Osteocyte (in vitro differentiated cells): ENCODE measurements at places on chromosomes 2 and 18. TPM values are rescaled to one million over a fixed set of nuclear protein-coding genes. Genes with fewer than 3 reads are reported as not detected.

DNA sequence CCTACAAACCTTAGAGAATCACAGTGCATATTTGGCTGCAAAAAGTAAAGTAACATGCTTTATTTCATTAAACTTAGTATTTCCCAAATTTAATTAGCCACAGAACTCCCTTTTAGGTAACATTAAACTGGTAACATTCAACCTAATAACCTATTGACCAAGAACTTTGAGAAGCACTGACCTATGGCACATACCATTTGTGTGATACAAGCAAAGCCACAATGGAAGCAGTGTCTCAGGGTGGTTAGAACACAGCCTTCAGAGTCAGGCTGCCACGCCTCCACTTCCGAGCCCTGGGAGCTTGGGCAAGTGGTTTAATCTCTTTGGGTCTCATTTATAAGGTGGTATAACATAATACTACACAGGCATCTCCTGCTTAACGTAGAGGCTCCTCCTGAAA, 301.4 kb downstream of the PDE11A start:
- peaks cover 22% of the 10 kb centered on the region for H3K27me3 ChIP-seq
- H3K27ac ChIP-seq = no peak overlapping the region
- no peak overlapping the region for H3K4me3 ChIP-seq
- DNase-seq = no peak

DNA sequence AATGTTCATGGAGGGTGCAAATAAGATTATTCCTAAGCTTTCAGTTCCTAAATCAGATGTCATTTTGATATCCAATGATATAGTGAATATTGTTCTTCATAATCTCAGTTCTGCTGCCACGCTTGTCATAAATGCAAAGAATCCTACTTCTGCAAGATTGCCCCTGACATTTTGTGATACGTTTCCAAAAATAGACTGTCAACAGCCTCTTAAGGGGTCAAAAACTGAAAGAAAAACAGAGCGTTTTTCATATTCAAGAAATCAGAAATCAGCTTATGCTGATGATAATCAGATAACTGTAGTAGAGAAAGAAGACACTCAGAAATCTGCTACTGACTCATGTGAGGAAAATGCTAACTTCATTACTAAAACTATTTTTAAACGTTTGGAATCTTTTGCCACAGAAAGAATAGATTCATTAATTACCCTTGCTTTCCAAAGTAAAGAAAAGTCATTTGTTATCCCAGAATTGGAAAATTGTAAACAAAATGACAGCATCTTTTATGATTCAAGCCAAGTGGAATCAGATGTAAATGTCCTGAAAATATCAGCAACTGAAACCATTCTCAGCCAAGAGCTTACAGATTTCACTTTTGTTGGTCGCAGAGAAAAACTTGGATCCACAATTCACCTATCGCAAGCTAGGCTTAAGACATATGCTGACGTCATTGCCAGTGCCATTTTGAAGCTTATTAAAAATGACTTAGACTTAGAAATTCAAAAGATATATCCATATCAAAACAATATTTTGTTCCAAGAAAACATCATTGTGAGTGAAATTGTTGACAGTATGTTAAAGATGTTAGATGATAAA, 55.1 kb downstream of the FSIP2 start:
- H3K27ac ChIP-seq = no peak overlapping the region
- H3K36me3 ChIP-seq = peaks cover 16% of the 10 kb centered on the region
- H3K4me1 ChIP-seq = no peaks in the 10 kb centered on the region

DNA sequence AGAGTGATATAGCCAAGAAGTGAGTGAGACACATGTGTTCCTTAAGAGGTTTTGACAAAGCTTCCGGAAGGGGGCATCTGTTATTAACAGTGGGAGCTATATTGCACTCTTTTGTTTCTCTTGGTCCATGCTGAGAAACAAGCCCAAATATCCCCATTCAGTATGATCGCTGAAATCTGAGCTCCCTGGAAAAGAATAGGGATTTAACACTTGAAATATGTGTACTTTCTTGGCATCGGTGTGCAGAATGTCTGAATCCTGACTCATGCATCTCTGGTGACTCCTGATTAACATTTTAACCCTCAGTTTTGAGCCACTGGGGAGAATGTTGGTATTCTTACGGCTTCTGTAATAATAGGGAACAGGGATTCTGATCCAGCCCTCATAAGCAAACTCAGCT, 448.1 kb downstream of the TSN start:
- H3K36me3 ChIP-seq = no peaks in the 10 kb centered on the region
- H3K27me3 ChIP-seq = no peaks in the 10 kb centered on the region
- no peak overlapping the region for H3K4me3 ChIP-seq
- no peak for DNase-seq

- peaks cover 36% of the 10 kb centered on the region for H3K27me3 ChIP-seq
- no peaks in the 10 kb centered on the region for H3K36me3 ChIP-seq
- H3K4me3 ChIP-seq = no peak overlapping the region
- no peaks in the 10 kb centered on the region for H3K4me1 ChIP-seq
Observed at GRCh38 chr2:11065833-11066485, 89.3 kb upstream of the SLC66A3 start.

- H3K27ac ChIP-seq = no peak overlapping the region
- no peaks in the 10 kb centered on the region for H3K4me1 ChIP-seq
- H3K4me3 ChIP-seq = no peak overlapping the region
- H3K36me3 ChIP-seq = no peaks in the 10 kb centered on the region
Observed at GRCh38 chr2:95310216-95310615, 13.1 kb downstream of the KCNIP3 start.

- peaks cover 9% of the 10 kb centered on the region for H3K4me1 ChIP-seq
- H3K27ac ChIP-seq = no peak overlapping the region
- no peak for DNase-seq
- peaks cover 2% of the 10 kb centered on the region for H3K36me3 ChIP-seq
- peaks cover 9% of the 10 kb centered on the region for H3K27me3 ChIP-seq
- no peak overlapping the region for H3K4me3 ChIP-seq
Observed at GRCh38 chr2:174529916-174530315, 43.1 kb upstream of the GPR155 start.

- H3K36me3 ChIP-seq = no peaks in the 10 kb centered on the region
- no peak for DNase-seq
- H3K4me3 ChIP-seq = no peak overlapping the region
Observed at GRCh38 chr18:47206945-47207637, 30.9 kb upstream of the IER3IP1 start.

- H3K4me1 ChIP-seq = peaks cover 5% of the 10 kb centered on the region
- H3K4me3 ChIP-seq = peak overlapping the region; percentile 63
- DNase-seq = no peak
- peaks cover 38% of the 10 kb centered on the region for H3K27me3 ChIP-seq
- H3K27ac ChIP-seq = no peak overlapping the region
Observed at GRCh38 chr18:50297621-50298442, 10.3 kb upstream of the CXXC1 start.

- DNase-seq = no peak
- peaks cover 59% of the 10 kb centered on the region for H3K27me3 ChIP-seq
- no peak overlapping the region for H3K27ac ChIP-seq
- H3K4me1 ChIP-seq = no peaks in the 10 kb centered on the region
- H3K36me3 ChIP-seq = no peaks in the 10 kb centered on the region
Observed at GRCh38 chr2:218129458-218130135, 3.8 kb downstream of the CXCR2 start.

DNA sequence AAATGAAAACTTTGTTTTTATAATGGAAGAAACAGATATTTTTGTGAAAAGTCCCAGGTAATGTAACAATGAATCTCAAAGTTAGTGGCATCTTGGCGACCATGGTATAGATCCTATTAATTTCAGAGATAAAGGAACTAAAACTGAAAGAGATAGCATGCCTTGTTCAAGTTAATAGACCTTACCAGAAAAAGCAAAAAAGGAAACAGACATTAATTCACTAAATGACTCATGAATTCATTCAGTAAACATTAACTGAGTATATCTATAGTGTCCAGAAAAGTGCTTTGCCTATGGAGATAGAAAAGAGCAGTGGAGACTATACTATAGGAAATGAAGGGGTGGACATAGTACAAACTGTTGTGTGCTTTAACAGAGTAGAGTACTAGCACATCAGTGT, 763.3 kb downstream of the TRIB2 start:
- H3K4me3 ChIP-seq = no peak overlapping the region
- H3K36me3 ChIP-seq = no peaks in the 10 kb centered on the region
- no peaks in the 10 kb centered on the region for H3K27me3 ChIP-seq

DNA sequence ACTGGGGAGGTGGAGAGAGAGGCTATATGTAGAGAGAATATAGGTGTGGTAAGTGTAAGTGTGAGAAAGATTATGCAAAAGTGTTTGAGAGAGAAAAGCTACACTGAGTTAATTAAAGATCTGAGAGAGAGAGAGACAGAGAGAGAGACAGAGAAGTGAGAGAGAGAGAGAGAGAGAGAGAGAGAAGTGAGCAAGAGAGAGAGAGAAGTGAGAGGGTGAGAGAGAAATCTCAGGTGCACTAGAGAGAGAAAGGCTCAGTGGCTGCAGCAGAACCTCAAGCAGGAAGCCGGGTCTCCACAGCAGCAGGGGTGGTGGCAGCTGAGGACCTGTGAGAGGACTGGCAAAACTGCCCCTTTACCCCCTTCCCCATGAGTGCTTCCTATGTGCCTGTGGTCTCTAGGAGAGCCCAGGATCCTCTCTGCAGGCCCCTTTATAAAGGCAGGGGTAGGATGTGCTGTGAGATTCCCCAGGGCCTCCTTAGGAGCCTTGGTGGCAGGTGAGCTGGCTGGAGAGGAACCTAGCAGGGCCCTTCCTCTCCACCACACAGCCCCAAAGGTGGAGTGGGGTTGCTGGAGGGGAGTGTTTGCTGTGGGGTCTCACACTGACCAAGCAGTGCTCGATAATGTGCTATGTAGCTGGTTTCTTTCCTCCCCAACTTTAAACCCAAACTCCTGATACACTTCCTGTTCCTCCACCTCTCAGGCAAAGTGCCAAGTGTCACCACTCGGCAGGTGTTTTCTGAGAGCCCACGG, 52.6 kb downstream of the SLC4A5 start:
- DNase-seq = no peak
- H3K27ac ChIP-seq = no peak overlapping the region
- H3K4me1 ChIP-seq = peaks cover 5% of the 10 kb centered on the region
- H3K27me3 ChIP-seq = peaks cover 8% of the 10 kb centered on the region
- H3K36me3 ChIP-seq = no peaks in the 10 kb centered on the region
- H3K4me3 ChIP-seq = no peak overlapping the region

DNA sequence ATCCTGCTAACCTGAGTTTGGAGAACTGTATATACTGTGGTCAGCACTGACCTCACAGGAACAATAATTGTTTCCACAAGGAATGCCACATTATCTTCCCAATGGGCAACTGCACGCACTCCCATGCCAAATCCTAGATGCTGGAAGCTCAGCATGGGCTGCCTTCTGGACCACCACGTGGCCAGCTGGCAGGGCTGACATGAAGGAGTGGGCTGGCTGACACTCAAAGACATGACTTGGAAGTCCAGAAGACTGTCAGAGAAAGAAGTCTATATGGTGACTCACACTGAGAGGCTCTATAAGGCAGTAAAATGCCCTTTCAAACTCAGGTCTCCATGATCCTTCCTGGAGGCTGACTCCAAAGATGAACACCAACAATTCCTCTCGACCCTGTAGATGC, 98.4 kb upstream of the RNF152 start:
- no peaks in the 10 kb centered on the region for H3K27me3 ChIP-seq
- no peak for DNase-seq
- H3K4me1 ChIP-seq = peaks cover 71% of the 10 kb centered on the region
- peaks cover 1% of the 10 kb centered on the region for H3K36me3 ChIP-seq
- H3K4me3 ChIP-seq = no peak overlapping the region
- peak overlapping the region; percentile 90 for H3K27ac ChIP-seq

DNA sequence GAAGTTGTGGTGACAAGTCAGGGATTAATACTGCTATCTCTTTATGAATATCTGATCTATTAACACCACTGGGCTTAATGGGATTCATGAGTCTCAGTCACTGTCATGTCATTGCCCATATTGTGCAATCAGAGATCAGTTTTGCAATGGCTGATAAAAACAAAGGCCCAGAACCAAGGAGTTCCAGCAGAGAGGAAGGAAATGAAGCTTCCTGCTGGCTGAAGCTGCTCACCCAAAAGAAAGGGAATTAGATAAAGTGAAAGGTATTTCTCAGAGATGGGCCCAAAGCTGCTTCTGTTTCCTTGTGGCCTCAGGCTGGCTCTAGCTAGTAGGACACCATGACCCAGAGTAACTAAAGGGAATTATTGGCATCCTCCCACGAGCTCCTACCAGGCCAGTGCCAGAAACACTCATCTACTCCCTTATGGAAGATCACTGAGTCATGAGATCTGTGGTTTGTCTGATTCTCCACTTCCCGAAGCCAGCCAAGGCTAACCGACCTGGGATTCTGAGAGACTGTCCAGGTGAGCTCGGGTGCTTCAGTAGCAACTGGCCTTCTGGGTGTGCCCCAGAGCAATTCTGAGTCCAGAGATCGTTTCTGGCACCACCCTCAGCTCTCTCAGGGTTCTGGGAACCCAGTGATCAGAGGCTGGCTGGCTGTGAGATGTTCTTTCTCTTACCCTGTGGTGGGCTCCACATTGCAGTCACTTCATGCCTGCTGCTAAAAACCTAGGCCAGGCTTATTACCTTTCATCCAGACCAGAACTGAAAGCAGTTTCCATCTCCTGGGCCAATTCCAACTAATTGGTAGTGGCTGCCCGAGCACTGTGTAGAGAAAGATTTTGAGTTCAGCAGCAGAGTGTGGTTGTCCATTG, 129.5 kb upstream of the PELI1 start:
- no peak overlapping the region for H3K4me3 ChIP-seq
- H3K36me3 ChIP-seq = no peaks in the 10 kb centered on the region
- peak overlapping the region; percentile 87 for H3K27ac ChIP-seq
- H3K4me1 ChIP-seq = peaks cover 51% of the 10 kb centered on the region
- DNase-seq = no peak
- no peaks in the 10 kb centered on the region for H3K27me3 ChIP-seq

DNA sequence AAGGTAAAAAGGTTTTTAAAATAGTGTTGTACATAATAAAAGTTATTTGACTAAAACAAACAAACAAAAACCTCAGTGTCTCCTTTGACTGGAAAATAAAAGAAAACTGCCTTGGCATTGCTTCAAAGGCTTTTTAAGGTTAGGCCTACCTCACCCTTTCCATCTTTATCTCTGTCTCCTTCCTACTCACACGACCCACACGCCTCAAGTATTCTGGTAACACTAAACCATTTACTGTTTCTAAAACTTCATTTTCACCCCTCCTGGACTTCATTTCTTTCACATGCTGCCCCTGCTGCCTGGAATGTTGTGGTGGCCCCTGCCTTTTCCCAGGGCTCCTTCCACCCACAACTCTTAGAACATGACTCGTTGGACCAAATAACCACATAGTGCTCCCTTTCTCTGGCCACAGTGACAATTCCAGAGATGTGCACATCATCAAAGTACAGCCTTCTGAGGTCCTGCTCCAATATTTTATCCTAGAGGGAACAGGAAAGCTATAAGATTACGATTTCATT, 54.0 kb downstream of the ERBB4 start:
- no peaks in the 10 kb centered on the region for H3K27me3 ChIP-seq
- no peak overlapping the region for H3K4me3 ChIP-seq
- H3K36me3 ChIP-seq = no peaks in the 10 kb centered on the region
- no peak overlapping the region for H3K27ac ChIP-seq
- no peak for DNase-seq
- peaks cover 1% of the 10 kb centered on the region for H3K4me1 ChIP-seq

- H3K27ac ChIP-seq = no peak overlapping the region
- H3K4me1 ChIP-seq = no peaks in the 10 kb centered on the region
- no peaks in the 10 kb centered on the region for H3K36me3 ChIP-seq
- DNase-seq = no peak
Observed at GRCh38 chr2:240467659-240468302, 32.3 kb downstream of the GPC1 start.

- no peak overlapping the region for H3K27ac ChIP-seq
- no peaks in the 10 kb centered on the region for H3K36me3 ChIP-seq
- H3K4me3 ChIP-seq = no peak overlapping the region
- H3K27me3 ChIP-seq = peaks cover 45% of the 10 kb centered on the region
- peak; percentile 70 for DNase-seq
- no peaks in the 10 kb centered on the region for H3K4me1 ChIP-seq
Observed at GRCh38 chr2:113117541-113118262, 9.7 kb upstream of the IL1RN start.

Gene OTOS
- total RNA-seq = not detected in 2 replicates

Gene STPG4
- 0.37 and 0.56 TPM in 2 replicates for total RNA-seq

Gene FAM124B
- not detected in 2 replicates for total RNA-seq

Gene FSHR
- total RNA-seq = not detected in 2 replicates

Gene LDAH
- 25.7 and 28.0 TPM in 2 replicates for total RNA-seq
